Chondrocyte (in vitro differentiated cells): ENCODE measurements at places on chromosomes 5 and 9.

GRCh38 chr5:131218392-131218791 is 45.5 kb upstream of the CDC42SE2 start:
- no peak for DNase-seq

DNA sequence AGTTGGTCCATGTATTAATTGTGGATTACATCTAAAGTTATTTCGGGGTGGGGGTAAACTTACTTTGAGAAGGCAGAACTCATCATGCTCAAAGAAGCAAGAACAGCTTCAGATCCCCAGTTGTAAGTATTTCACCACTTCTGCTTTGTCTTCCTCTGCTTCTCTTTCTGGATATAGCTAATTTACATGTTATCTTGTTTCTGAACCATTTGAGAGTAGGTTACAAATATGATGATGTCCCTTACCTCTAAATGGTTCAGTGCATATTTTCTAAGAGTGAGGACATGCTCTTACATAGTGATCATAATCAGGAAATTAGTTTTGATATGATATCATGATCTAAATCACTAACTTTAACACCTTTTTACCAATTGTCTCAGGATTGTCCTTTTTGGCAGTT is 11.9 kb downstream of the TRIO start:
- DNase-seq = no peak

DNA sequence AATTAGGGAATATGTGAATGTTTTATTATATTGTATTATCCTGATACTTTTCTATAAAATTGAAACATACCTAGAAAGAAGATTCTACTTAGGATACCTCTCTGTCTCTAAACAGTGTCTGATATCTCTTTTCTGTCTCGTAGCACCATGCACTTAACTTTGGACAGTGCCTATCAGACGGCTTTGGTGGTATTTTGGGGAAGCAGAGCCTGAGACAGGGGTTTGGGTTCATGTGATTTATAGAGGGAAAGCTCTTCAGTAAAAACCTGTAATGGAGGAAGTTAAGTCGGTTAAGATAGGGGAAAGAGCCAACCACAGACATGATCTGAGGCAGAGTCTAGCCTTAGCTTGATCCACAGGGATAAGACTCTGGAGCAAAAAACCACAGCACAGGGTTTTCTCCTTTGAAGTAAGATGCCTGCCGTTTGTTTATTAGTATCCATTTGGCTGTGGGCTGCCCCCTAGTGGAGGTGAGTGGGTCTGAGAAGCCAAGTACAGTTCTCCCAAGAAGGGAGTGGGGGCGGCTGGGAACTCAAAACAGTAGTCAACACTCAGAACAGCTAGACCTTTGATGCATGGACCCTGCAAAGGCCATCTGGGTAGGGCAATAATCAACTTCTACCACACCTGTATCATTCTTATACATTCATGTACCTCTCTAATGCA is 141.2 kb upstream of the ASTN2 start:
- no peak for DNase-seq

- no peak for DNase-seq
These were observed 22.6 kb upstream of the LMX1B start for GRCh38 chr9:126591083-126591482.

GRCh38 chr9:36537861-36538260 is 34.8 kb upstream of the MELK start:
- DNase-seq = no peak

DNA sequence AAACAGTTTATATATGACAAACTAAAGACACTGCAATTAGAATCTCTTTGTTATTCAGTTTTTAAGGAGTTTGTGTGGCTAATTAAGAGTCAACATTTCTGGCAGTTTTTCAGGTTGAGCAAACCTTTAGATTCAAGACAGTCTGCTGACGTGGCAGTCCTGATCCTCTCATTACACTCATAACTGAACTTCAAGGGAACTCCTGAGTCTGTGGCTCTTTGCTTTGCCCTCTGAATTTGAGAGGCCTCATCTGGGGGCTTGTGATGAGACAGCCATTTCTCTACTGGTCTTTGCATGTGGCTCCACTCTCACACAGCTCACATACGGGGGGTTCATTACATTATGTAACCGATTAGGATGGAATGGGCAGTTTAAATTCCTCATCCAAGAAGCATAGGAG is 182.9 kb upstream of the MEF2C start:
- no peak for DNase-seq

DNA sequence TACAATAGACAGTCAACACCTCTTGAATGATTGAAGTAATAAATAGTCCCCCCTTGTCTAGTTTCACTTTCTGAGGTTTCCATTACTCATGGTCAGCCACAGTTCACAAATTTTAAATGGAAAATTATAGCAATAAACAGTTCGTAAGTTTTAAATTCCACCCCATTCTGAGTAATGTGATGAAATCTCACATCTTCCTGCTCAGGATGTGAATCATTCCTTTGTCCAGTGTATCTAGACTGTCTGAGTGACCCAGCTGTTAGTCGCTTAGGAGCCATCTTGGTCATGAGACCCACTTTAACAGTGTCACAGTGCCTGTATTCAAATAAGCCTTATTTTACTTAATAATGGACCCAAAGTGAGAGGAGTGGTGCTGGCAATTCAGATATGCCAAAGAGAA is 311.6 kb upstream of the PRR16 start:
- DNase-seq = no peak

DNA sequence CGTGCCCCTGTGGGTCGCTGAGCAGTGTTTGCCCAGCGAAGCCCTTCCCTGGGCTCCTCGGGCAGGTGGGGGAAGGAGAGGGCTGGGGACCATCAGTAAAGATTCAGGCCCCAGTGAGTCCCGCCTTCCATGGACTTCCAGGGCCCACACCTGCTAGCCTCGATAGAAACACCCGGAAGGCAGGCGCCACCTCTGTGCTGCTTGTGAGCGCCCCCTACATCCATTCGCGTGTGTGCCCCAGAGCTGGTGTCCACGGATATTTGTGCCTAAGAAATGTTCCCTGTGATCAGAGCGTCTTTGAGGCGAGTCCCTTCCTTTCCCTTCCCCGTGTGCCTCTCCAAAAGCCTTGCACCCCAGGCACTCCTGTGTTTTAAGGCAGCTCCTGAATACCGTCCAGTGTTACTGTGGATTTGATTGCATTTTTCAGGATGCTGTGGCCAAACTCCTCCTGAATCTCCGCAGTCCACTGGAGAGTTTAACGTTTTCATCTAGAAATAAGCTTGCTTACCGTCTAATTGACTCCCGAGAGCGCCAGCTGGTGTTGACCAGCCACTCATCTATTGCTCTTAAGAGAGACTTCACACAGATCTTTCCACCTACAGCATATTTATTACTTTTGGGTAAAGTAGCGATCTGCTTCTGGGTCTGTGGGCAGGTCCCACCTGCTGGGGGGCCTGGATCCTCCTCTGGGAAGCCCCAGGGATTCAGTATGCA is 101.4 kb downstream of the COL5A1 start:
- DNase-seq = no peak

- no peak for DNase-seq
These were observed 102.5 kb downstream of the SPRY4 start for GRCh38 chr5:142222225-142222865.

DNA sequence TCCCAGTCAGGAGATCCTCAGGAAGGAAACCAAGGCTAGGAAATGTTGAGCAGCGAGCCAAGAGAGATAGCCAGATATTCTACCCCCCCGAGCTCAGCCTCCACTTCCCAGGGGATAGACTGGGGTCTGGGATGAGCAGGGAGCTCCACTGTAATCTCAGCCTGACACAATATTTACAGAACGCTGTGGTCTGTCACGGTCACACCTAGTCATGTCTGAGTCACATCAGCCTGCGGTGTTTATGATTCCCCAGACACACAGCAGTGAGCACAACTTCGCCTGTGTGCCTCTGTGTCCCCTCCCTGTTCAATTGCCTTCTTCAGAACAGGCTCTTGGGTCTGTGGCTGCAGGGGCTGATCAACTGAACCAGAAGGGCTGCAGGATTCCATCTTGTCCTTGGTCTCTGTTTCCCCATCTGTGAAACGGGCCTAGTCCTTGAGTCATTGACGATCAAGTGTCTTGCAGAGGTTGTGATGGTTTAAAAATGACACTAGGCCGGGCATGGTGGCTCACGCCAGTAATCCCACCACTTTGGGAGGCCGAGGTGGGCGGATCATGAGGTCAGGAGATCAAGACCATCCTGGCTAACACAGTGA is 8.6 kb upstream of the PRRX2 start:
- no peak for DNase-seq

GRCh38 chr5:109823597-109823996 is 133.9 kb downstream of the MAN2A1 start:
- DNase-seq = no peak
